ENCODE measurements at places on chromosomes 5 and 9. TPM values are rescaled to one million over a fixed set of nuclear protein-coding genes. Genes with fewer than 3 reads are reported as not detected.

GRCh38 chr9:113857875-113858274 is 18.2 kb upstream of the ZNF618 start:
- no peak for DNase-seq

Gene PCDHGA2
- 2.2 TPM for polyA plus RNA-seq

DNA sequence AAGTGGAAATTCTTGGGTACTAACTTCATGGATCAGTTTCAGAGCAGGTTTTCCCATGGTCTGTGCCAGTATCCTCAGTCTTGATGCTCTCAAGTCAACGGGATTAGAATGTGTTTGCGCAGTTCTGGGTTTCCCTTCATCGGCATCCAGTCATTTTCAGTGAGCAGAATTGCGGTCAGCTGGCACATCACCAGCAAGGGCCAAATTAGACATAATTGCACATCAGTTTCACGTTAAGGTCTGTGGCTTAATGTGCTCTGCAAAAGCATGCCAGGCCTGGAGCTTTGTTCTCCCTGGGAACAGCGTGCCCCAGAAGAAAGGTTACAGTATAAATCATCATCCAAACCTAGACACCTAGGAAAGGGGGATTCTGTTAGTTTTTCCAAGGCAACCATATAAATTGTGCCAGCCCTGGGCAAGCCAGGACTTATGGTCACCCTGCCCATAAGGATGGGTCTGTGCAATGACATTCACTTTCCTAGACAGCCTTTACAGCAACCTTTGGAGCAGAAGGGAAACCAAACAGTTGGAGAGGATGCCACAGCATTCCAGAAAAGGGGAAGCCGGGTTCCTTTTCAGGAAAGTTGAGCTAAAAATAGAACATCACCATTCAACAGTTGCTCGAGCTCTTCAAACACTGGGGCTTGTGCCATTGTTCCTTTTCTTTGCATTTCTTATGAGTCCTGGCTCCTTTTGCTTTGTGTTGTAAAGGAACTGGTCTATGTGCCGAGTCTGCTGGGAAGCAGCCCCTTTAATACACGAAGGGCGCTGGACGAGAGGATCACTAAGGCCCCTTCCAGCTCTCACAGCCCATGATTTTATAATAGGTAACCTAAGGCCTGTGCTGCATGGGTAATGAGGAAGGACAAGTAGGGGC is 23.1 kb downstream of the IQGAP2 start:
- DNase-seq: peak; percentile 69

DNA sequence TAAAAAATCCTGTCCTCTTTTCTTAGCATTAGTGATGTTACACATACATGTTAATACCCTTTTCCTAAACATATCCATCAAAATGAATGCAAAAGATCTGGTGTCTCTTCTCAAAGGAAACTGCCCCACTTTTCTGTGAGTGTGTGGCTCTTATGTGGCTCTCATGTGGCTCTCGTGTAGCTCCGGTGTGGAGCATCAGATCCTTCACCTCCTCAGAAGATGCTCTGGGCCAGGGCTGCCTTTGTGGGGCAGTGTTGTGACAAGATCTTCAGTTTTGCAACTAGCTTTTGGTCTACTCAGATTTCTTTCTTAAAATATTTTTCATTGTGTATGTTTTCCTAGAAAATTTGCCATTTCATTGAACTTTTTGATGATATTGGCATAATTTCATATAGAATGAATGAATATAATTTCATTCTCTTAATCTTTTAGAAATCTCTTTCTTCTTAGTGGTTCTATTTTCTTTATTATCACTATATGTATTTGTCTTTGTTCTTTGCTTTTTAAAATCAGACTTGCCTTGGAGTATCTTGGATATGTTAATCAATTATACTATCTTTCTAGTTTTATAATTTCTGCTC is 19.4 kb downstream of the GARNL3 start:
- DNase-seq: peak; percentile 45

DNA sequence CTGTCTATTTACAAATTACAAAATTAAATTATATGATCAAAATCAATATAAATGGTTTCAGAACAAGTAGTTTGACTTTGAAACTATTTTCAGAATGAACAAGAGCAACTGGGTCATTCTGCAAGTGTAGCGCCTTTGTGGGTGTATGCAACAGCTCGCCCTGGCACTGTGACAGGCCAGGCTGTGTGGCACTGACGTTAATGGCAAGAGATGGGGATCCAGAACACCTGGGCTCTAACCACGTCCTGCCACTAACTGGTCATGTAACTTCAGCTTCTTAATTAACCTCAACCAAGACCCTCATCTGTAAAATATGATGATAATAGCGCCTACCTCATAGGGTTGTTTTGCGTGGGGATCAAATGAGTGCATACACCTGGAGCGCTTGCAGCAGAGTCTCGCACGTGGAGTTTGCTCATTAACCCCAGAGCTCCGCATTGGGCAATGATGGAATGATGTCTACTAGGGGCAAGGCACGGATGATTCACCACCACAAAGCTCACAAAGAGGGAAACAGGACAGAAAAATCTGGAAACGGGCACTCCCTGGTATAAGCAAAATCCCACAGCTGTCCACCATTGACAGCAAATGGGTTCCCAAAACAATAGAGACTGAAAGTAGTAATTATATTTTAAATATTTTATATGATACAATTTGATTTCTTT is 639.4 kb downstream of the SEMA5A start:
- no peak for DNase-seq

GRCh38 chr5:172600571-172600970 is 40.5 kb upstream of the NEURL1B start:
- no peak for DNase-seq

DNA sequence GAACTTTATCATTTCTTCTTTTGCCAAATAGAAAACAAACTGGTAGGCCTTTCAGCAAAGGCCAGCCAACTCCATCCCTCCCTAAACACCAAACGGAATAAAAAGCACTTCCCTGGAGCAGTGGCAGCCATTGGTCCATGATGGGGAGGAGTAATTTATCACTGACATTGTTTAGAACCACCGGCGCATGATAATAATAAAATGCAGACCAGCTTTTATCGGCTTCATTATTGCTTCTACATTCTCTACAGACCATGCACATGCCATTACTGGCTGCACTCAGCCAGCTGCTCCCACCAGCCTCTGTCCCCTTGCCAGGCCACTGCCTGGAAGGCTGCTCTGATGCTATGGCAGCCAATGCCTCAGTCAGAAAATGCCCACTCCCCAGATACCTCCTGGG is 45.9 kb downstream of the ABCA1 start:
- no peak for DNase-seq

Gene TMEM174
- polyA plus RNA-seq: not detected

GRCh38 chr5:34587355-34588241 is 68.5 kb upstream of the RAI14 start:
- no peak for DNase-seq

GRCh38 chr9:87718231-87718630 is 7.7 kb upstream of the CTSL start:
- DNase-seq: no peak

Gene CARD9
- polyA plus RNA-seq: 1.3 TPM

Gene ABO
- 3.1 TPM for polyA plus RNA-seq

- no peak for DNase-seq
Measured at GRCh38 chr9:7115606-7116005, 357.8 kb downstream of the KDM4C start.

DNA sequence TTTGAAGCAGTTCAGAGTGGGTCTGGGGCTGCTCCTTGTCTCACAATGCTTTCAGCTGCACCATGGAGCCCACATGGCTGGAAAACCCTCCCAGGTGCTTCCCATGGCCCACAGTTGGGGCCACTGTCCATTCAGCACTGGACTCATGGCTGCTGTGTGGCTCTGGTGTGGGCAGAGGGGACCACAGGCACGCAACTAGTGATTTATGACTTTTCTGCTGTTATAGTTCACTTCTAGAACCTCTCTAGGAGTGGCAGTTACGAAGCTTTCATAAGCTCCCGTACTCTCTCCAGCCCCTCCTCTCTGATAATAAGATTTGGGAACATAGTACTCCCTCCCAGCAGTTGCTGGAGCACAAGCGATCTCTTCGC is 29.0 kb downstream of the GLRA1 start:
- no peak for DNase-seq

DNA sequence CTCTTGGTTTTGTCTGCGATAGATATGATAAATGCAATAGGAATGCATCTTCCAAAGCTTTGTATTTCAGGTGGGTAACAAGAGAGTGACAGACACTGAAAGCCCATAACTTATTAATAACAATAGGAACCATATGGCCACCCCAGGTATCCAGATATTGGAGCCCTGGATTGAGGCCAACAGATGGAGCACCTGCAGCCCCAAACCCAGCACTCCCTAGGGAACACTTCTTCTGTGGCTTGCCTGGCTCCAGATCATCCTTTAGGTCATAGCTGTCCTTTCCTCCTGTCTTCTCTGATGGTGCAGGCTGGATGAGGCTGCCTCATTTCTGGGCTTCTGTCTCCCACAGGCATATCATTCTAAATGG is 5.0 kb upstream of the IL3 start:
- no peak for DNase-seq

DNA sequence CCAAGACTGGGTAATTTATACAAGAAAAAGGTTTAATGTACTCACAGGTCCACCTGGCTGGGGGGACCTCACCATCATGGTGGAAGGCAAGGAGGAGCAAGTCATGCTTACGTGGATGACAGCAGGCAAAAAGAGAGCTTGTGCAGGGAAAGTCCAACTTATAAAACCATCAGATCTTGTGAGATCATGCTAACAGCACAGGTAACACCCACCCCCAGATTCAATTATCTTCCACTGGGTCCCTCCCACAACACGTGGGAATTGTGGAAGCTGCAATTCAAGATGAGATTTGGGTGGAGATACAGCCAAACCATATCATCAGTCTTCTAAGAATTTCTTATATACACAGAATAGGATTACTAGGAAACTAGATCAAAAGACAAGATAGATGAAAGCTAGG is 555.6 kb downstream of the PRR16 start:
- no peak for DNase-seq

Gene MYMK
- polyA plus RNA-seq: 51.3 TPM

GRCh38 chr9:6611865-6612264 is 33.7 kb downstream of the GLDC start:
- no peak for DNase-seq

Gene HK3
- 1.6 TPM for polyA plus RNA-seq

Gene QRFP
- 0.36 TPM for polyA plus RNA-seq

- peak; percentile 85 for DNase-seq
Measured at GRCh38 chr9:127897193-127897692, 2.2 kb downstream of the ST6GALNAC6 start.

DNA sequence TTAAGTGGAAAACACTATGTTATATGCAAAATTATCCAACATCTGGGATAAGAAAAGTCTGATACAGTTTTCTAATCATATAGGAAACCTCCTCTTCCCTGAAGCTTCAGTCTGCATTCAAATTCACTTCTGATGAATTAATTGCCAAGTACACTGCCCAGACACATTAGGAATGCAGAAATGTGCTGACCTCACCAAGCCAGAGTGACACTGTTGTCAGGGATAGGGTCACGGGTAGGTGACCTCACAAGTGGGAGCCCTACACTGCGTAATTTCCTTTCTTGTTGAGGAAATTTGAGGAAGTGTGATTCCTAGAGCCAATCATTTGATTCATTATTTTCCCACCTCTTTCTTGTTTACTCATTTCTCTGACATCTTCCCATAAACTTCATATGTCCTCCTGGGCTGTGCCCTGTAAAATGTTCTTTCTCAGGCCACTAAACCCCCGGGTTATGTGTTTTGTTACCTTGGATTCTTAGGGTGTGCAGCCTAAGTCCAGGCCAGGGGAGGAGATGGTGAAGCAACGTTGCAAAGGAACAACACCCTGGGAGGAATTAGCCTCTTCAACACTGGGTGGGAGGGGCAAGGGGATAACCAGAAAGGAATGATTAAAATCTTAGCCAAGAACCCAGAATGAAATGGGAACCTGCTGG is 411.9 kb downstream of the MTRR start:
- DNase-seq: no peak

GRCh38 chr5:131773805-131774204 is 23.0 kb downstream of the FNIP1 start:
- DNase-seq: no peak

GRCh38 chr5:176772271-176773210 is 37.8 kb upstream of the UNC5A start:
- no peak for DNase-seq

DNA sequence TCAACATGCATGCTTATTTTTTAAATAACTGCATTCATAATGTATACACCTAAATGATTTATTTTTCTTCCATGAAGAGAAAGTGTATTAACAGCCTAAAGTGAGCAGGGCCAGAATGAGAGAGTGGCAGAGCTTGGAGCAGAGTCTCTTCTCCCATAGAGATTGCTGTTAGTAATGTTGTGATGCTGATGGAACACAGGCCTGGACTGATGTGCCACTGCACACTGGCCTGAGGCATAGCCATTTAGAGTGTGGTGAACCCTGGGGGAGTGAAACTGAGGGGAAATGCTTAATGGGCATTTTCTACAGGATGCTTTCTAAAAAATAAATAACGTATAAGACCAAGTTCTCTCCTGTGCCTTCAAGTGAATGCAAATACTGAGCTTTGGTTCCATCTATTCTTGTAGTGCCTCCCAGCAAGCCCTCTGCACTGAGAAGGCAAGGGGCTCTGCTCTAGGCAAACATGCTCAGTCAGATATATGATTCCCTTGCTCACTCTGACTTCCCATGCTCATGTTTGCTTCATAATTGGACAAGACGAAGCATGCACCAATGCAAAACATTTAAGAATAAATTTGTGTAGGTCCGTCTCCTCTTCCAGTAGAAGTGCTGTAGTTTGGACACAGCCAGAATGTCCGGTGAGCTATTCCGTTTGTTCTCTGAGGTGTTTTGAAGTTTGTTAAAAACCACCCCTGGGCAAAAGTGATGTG is 185.7 kb downstream of the PBX3 start:
- DNase-seq: no peak

Gene PRUNE2
- polyA plus RNA-seq: 12.9 TPM

Gene S1PR3
- polyA plus RNA-seq: 34.1 TPM

DNA sequence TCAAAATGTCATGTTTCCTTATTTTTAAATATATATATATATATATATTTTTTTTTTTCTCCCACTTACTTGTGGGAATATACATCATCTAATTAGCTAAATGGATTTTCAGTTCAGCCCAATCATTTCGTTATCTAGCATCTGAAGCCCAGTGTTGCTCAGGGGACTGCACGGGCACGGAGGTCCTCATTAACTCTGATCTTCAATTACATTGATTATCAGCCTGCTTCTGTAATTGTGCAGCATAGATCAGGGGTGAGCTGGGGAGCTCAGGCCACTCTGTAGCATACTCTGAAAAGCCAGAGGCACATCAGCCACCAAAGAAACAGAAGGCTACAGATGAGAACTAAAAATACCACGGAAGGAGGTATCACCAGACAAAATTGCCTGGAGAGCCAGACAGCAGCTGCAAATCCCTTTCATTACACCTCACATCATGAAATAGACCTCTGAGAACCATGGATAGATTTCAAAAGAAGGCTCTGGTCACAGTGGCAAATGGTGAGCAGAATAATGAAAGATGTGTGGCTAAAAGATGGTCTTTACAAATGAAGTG is 326.4 kb downstream of the TRIM32 start:
- no peak for DNase-seq

DNA sequence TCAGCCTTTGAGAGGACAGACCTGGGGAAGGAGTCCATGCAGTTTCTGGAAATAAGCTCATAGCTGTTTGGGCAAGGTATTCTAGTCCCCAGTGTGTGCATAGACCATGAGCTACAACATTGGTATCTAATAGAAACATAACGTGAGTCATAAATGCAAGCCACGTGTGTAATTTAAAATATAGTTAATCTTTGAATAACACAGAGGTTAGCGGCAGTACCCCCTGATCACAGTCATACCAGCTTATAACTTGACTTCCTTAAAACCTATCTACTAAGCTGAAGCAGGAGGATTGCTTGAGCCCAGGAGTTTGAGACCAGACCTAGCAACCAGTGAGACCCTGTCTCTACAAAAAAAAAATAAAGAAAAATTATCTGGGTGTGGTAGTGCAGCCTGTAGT is 46.4 kb upstream of the CPEB4 start:
- DNase-seq: no peak

- DNase-seq: peak; percentile 59
Measured at GRCh38 chr9:2158766-2159430, 143.8 kb downstream of the SMARCA2 start.
